Activated T-cell treated with anti-CD3 and anti-CD28 coated beads, Interleukin-2, amount 50 U/mL, for 24 hours (primary cell): ENCODE measurements at places on chromosomes 12 and 14.

DNA sequence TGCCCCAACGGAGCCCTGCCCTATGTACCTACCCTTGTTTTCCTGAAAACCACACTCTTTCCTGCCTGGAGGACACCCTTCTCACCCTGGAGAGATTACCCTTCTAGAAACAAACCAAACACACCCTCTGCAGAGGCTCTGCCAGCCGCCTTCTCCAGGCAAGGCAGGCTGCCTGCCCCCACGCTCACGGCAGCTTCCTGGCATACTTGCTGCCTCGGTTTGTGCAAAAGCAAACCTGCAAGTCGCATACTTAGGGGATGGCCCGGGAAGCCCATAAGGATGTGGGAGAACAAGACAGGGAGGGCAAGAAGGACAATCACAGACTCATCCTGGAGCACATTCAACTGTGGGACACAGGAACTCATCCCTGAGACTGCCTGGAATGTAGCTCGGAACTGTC, 154.0 kb upstream of the DIO3 start:
- no peak for DNase-seq

GRCh38 chr12:77054851-77055250, 10.5 kb downstream of the E2F7 start:
- no peak for DNase-seq

DNA sequence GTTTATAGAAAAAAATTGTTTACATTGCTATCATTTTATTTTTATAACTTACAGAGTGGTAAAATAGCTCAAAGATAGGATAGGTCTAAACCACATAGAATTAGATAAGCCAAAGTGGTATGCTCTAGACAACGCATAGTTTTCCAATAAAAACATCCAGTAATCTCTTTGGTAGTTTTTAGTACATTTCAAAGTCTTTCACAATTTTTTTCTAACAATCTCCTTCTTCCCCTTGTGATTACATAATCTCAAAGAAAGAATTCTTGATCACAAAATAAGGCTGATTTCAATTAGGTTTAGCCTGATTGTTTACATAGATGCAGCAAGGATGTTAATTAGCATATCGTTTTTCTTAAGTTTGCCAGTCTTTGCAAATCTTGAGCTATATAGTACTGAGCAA, 460.0 kb downstream of the FUT8 start:
- DNase-seq, result no peak

DNA sequence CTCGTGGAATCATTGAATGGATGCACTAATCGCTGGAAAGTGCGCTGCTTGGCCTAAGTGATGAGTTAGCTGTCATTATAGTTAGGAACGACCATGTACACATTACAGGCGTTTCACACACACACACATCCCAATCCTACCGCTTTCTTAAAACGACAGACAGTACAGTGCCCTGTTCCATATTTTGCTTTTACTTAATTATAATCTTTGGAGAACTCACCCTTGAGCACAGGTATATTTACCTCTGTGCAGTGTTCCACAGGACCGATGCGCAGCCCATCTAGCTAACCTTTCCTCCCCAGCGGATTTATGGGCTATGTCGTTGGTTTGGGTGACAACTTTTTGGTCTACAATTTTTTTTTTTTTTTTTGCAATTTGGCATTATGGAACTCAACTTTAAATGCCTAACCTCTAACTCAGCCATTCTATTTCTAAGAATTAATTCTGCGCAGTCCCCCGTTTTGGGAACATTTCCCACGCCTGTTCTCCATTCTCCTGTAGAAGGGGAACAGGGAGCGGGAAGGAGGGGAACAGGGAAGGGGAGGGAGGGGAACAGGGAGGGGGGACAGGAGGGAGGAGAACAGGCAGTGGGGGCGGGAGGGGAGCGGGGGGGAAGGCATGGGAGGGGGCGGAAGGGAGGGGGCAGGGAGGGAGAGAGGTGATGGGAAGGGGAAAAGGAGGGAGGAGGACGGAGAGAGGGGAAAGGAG, 663 bp upstream of the ULK1 start:
- no peak for DNase-seq

DNA sequence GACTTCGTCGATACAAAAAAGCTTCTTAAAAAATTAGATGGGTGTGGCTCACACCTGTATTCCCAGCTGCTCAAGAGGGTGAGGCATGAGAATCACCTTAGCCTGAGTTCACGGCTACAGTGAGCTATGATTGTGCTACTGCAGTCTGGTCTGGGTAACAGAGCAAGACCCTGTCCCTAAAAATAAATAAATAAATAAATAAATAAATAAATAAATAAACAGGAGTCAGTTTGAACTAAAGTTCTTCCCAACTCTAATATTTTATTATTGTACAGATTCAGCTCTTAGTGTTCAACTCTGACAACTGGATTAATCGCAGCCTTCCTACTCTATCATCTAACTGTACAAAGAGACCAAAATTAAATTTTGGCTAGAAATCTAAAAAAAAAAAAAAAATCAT, 12.7 kb upstream of the CLIP1 start:
- DNase-seq, result no peak
